ENCODE measurements at places on chromosomes 1 and 21.
A peak's percentile ranks its signal among the peaks of the same experiment; 100 is the strongest.

DNA sequence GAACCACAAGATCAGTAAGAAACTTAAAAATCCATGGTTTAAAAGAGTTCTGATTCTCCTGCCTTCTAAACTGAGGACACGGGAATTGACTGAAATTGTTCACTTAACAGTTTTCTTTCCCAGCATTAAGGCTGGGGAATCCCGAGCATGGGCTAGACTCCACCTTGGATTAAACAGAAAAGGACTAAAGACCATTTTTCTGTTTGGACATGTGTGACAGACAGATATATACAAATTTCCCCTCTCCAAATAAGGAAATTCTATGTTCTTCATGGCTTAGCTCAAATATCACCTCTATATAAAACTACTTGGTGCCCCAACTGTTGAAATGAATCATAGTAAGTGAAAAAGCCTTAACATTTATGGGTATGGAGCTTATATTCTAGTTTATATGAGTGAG is 85.0 kb downstream of the UROD start:
- no peak for DNase-seq

- no peak for DNase-seq
Measured at GRCh38 chr1:93322349-93322748, 23.4 kb upstream of the DR1 start.

- peak; percentile 87 for DNase-seq
Measured at GRCh38 chr1:23177438-23178380, 9.1 kb upstream of the LUZP1 start.

GRCh38 chr1:11156963-11157362 is 32.2 kb upstream of the ANGPTL7 start:
- no peak for DNase-seq

DNA sequence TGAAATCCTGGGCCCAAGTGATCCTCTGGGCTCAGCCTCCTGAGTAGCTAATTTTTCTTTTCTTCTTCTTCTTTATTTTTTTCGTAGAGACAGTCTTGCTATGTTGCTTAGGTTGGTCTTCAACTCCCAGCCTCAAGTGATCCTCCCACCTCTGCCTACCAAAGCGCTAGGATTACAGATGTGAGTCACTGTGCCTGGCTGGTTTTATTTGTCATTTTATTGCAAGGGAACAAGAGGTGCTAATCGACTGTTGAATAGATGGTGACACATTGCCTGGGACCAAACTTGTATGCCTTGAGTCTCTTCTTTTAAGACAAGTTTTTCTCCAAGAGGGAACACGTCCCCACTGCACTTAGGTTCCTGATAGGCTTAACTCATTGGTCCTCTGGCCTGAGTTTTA is 20.0 kb upstream of the KLHDC8A start:
- DNase-seq: no peak

- no peak for DNase-seq
Measured at GRCh38 chr1:8257621-8258020, 60.3 kb upstream of the SLC45A1 start.

DNA sequence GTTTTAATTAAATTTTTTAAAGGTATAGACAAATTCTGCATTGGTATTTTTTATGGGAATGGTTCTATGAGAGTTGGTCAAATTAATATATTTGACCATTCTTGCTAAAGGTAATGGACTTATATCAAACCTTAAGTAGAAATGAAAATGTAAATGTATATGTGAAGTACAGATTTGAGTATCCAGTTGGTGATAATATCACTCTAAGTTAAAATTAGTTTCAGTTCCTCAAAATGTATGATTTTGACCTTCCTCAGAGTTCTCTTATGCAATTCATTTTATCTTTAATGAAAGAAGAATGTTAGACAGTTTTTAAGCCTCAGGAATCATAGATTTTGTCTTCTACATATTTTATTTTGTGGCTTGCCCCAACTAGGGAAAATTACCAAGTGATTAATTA is 1291.5 kb upstream of the B3GALT2 start:
- DNase-seq: no peak
